A549 treated with AZD2906 at 1 μM for 4 hours (cell line): ENCODE measurements at places on chromosomes 1 and 21. TPM values are rescaled to one million over a fixed set of nuclear protein-coding genes. Genes with fewer than 3 reads are reported as not detected.

Gene AKR7A3
- total RNA-seq: 0.10 to 0.20 TPM (median 0.14 TPM) in 4 of 5 replicates, not detected in the other

Gene DNMT3L
- 0.09 TPM in 1 of 5 replicates, not detected in the others for total RNA-seq

Gene OR2L13
- total RNA-seq: not detected in 5 replicates

Gene KIAA1614
- 0.69 to 1.6 TPM (median 1.2 TPM) in 5 replicates for total RNA-seq

Gene OR2L3
- total RNA-seq: not detected in 5 replicates

Gene REN
- not detected in 5 replicates for total RNA-seq

Gene CTSS
- total RNA-seq: 14.2 to 19.8 TPM (median 16.1 TPM) in 5 replicates
